NCI-H82 (cell line): ENCODE measurements at places on chromosomes 3 and 15.
A peak's percentile ranks its signal among the peaks of the same experiment; 100 is the strongest.

DNA sequence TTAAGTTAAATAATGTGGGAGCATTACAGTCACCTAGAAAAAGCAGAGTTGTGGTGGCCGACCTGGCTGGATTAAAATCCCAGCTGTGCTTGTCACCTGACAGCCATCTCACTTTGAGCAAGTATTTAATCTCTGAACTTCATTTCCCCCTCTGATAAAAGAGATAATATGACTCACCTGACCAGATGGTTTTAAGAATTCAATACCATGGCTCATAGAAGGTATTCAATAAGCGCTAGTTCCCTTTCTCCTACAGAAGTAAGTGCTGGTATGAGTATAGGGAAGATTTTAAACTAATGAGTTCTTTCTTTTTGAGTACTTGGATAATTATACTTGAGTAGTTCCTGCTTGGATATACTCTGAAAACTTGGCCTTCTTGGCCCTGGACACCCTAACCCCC lies 325.5 kb downstream of the IL5RA start:
- DNase-seq, result peak; percentile 3

GRCh38 chr3:22735373-22735772 lies 467.8 kb upstream of the UBE2E2 start:
- no peak for DNase-seq

GRCh38 chr3:69855436-69856162 lies 116.3 kb downstream of the MITF start:
- no peak for DNase-seq

GRCh38 chr3:159950156-159950898 lies 38.3 kb upstream of the IL12A start:
- DNase-seq, result no peak

DNA sequence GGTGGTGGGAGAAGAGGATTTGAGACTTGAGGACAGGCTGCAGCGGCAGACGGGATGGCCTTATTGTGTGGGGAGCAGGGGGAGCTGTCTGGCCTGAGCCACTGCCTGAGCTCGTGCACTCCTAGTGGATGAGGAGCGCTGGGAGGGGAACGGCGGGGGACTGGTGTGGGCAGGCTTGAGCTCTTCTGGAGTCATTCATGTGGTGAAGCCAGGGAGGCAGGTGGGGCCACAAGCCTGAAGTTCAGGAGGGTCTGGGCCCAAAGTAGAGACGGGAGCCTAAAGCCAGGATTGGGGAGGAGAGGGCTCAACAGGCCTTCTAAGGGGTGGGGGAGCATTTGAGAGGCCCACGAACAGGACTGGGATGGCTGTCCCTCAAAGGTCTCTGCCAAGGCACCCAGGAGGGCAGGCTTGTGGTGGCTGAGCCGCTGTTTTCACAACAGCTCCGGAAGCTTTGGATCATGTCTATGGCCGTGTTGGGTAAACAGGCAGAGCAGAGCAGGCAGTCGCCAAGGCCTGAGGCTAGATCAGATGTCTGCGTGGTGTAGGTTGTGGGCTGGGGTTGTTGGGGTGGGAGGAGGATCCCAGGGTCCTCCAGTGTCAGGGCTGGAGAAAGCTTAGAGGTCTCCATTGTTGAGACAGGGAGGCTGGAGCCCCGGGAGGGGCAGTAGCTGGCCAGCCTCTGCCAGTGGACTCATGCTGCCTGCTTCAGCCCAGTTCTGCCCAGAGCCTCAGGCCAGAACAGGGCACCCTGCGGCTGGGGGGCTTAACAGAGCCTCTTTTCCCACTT lies 8.2 kb downstream of the PRKCD start:
- peak; percentile 35 for DNase-seq

GRCh38 chr3:121624147-121624899 lies 31.1 kb downstream of the FBXO40 start:
- no peak for DNase-seq

GRCh38 chr3:148940983-148941382 lies 50.4 kb upstream of the GYG1 start:
- DNase-seq, result no peak

DNA sequence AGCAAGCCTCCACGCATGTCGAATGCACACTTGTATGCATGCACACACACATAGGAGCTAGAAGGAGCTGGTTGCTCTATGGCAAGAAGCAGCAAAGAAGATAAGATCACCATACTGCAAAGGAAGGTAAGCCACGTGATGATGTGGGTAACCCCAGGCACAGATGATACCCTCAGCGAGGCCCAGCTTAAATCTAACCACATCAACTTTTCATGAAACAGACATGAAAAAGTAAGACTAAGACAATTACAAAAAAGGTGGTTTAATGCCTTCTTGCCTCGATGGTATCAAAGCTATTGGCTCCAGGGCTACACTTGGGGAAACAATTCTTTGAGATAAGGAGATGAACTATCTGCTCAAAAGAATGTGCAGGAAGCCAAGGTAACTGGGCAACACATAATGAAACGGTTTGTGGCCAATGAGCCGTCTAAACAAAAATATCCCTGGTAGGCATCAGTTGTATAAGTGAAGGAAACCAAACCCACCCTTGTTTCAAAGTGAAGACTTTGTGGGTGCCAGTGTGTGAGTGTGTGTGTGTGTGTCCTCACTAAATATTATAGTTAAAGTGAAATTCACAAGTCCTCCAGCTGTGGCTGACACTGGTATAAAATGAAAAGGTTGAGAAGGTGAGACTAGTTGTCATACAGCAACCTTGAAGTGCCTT lies 365.7 kb upstream of the ICE2 start:
- no peak for DNase-seq

- no peak for DNase-seq
These were observed 16.5 kb downstream of the SPICE1 start for GRCh38 chr3:113498221-113499005.

GRCh38 chr3:192281207-192281880 lies 446.0 kb downstream of the FGF12 start:
- peak; percentile 100 for DNase-seq

DNA sequence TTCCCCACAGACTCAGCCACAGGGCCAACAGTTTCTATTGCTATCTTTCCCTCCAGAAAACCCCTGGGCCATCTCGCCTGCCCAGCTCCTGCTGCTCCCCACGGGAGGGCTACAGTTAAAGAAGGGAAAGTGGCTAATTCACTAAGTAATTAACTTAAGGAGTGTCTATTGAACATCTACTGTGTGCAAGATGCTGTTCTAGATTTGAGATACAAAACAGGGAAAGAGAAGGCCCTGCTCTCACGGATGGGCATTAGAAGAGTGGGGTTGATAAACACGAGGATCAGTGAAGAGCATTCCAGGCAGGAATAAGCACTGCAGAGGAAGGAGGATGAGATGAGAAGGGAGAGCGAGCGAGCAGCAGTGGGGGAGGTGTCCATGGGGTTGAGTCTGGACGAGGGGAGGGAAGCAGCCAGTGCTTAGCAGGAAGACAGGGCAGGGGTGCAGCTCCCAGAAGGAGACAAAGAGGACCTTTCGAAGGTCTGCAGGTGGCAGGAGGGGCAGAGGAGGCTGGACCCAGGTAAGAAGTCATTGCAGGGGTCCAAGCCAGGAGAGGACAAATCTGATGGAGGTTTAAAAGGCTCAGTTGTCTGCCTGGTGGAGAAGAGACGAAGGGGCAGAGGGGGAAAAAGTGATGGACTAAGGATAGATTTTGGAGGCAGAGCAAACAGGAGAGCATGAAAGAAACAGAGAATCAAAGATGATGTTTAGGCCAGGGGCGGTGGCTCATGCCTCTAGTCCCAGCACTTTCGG lies 64.7 kb downstream of the KLF15 start:
- DNase-seq, result no peak

- peak; percentile 13 for DNase-seq
These were observed 65.7 kb downstream of the CDIN1 start for GRCh38 chr15:36645106-36645505.

DNA sequence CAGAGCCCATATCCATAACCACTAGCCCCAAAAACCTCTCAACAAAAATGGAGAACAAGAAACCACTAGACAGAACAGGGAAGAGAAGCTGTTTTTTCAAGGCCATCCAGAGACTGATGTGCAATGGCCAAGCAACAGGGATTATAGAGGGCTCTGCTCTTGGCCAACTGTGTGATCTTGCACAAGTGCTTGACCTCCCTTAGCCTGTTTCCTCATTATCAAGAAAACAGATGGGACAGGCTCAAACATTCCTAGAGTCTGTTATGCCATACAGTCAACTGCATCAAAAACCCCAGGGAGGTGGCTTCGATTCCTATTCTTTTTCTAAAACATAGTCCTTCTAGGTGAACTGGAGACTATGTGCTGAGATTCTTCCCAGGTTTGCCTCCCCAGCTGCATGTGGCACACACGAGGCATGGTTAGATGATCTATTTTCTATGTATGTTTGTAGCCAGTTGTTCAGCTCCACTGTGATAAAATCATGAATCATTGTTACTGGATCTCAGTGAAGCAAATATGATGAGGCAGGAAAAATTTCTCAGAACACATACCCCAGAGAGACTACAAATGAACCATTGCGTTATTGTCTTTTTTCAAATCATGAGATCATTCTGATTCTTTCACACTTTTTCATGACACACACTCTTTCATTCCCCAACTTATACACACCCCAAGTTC lies 132.9 kb upstream of the TGFBR2 start:
- peak; percentile 1 for DNase-seq

- peak; percentile 66 for DNase-seq
These were observed 8.6 kb upstream of the STX19 start for GRCh38 chr3:94036909-94037507.

- DNase-seq, result no peak
These were observed 22.3 kb downstream of the NKIRAS1 start for GRCh38 chr3:23894254-23895061.

DNA sequence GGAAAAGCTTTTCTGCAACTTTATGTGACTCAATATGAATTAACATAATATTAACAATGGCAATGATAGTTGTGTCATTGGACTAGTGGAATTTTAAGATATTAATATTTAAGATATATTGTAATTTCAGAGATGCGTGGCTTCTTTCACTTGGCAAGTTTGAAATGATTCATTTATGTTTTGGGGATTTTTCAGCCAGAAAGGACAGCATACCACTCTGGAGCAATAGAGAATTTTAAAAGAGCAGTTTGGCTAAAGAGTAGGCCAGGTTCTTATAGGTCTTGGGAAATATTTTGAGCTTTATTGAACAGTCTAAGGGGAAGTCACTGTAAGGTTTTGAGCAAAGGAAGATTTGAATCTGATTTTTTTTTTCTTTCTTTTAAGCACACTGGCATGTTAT lies 16.5 kb downstream of the GMPS start:
- no peak for DNase-seq

DNA sequence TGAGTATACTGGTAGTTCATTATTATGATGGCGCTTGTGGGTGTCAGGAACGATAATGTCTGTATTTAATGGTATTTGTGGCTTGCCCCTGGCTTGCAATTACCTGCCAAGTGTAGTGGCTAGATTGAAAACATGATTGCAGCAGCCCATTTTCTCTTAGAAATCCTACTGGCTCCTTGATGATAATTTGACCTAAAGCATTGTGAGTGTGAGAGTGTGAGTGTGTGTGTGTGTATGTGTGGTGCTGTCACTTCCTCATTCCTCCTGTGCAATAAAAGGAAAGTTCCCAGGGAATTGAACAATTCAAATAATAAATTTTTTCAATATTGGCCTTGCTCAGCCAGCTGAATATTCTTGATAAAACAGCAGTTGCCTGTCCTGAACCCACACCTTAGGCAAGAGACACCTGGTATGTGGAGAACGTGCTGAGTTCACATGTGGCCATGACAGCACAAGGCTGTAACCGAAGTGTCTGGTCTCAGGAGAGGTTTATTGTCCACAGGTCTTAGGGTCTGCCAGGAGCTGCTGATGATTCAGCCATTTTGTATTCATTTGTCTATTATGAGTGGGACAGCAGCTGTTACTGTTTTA lies 193.3 kb downstream of the CD47 start:
- DNase-seq, result no peak

DNA sequence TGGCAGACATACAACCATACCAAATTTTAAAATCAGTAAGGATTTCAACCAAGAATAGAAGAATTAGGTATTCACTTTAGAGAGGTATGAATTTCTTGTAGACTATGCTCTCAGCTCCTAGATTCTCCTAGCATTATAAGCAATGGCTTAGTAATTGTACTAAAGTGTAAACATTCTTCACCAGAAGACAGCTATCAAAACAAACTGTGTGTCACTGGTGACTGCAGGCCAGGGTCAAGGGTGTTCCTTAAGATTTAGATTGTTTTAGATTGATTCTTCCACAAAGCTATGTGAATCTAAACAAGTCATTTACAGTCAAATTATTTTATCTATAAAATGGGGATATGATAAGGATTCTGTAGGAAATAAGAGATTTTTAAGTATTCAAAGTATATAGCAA lies 23.1 kb upstream of the GP5 start:
- DNase-seq, result no peak

DNA sequence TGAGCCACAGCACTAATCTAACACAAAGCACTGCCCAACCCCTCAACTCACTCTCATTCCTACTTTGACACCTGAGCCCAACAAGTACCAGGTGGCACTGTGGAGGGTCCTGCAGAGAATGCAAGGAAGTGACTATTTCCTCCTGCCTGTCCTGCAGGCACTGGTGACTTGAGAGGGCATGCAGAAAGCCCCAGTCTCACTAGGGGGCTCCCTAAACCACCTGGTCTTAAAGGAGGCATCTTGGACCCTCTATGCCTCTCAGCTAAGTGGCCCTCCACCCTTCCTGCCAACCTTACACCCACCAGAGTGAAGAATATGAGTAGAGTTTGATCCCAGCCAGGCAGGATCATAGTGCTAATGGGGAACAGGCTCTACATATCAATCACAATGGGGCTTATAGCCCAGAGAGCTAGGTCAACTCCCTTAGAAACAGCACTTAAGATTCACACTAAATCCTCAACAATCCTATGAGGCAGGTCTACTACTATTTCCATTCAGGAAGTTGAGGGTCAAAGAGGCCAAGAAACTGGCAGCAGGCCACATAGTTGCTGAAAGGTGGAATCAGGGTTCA lies 15.2 kb downstream of the TRAIP start:
- peak; percentile 59 for DNase-seq

DNA sequence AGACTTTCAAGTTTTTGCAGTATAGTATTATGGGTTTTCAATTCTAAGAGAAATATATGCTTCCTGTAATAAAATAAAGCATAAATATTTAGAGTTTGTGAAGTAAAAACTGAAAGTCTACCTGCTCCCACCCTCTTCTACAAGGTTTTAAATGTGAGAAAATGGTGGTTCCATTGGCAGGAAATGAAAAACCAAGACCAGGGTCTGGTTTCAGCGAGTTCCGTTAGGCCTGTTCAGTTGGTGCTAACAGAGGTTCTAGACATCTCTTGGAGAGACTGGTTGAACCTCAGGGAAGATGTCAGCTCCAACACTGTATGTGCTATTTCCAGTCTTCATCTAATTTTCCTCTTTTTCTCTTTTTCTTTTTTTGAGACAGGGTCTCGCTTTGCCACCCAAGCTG lies 11.8 kb upstream of the MYO1E start:
- DNase-seq, result no peak

DNA sequence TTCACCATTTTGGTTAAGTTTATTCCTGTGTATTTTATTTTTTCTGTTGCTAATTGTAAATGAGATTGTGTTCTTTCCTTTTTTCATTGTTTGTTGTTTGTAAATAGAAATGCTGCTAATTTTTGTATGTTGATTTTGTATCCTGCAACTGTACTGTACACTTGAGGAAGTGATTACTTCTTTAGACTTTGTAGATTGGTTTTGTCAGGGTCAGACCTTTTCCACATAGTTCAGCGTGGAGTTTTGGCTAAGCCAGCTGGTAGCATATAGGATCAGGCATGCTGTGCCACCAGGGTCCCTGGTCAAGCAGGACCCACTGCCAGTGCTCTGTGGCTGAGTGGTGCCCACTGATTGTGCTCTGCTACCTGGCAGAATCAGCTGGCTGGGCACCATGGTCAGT lies 80.1 kb downstream of the CD200 start:
- DNase-seq, result no peak

GRCh38 chr3:128052595-128053351 lies 536 bp downstream of the SEC61A1 start:
- DNase-seq, result no peak
